Endothelial cell of coronary artery (primary cell): ENCODE measurements at places on chromosomes 3 and 15. TPM values are rescaled to one million over a fixed set of nuclear protein-coding genes. Genes with fewer than 3 reads are reported as not detected.

Gene ALG3
- 19.1 and 24.6 TPM in 2 replicates for total RNA-seq

Gene KLHL6
- total RNA-seq = 5.9 and 7.5 TPM in 2 replicates

Gene PLXNB1
- total RNA-seq = 22.6 and 24.9 TPM in 2 replicates

Gene TBL1XR1
- total RNA-seq = 160 and 192 TPM in 2 replicates

Gene P3H2
- total RNA-seq = 1.4 and 5.0 TPM in 2 replicates

Gene SERINC4
- not detected in 2 replicates for total RNA-seq

Gene WDR49
- total RNA-seq = 0.27 TPM in 1 of 2 replicates, not detected in the other

Gene FOXB1
- total RNA-seq = not detected in 2 replicates

Gene SEMA7A
- total RNA-seq = 1.9 and 2.0 TPM in 2 replicates

Gene SPATA12
- 0.09 and 0.18 TPM in 2 replicates for total RNA-seq

Gene CD200R1
- not detected in 2 replicates for total RNA-seq

Gene TRPM1
- 0.19 and 0.27 TPM in 2 replicates for total RNA-seq

Gene ACTRT3
- 3.3 and 4.3 TPM in 2 replicates for total RNA-seq

Gene SMCO1
- total RNA-seq = not detected in 2 replicates

Gene NDUFAF3
- 46.8 and 56.0 TPM in 2 replicates for total RNA-seq

Gene PLCL2
- total RNA-seq = 5.8 and 8.3 TPM in 2 replicates

Gene C3orf70
- total RNA-seq = 0.09 and 0.90 TPM in 2 replicates

Gene PRR23C
- total RNA-seq = not detected in 2 replicates

Gene CP
- 0.28 TPM in 1 of 2 replicates, not detected in the other for total RNA-seq
